HTR-8/SVneo (cell line): ENCODE measurements at places on chromosomes 7 and 10.

DNA sequence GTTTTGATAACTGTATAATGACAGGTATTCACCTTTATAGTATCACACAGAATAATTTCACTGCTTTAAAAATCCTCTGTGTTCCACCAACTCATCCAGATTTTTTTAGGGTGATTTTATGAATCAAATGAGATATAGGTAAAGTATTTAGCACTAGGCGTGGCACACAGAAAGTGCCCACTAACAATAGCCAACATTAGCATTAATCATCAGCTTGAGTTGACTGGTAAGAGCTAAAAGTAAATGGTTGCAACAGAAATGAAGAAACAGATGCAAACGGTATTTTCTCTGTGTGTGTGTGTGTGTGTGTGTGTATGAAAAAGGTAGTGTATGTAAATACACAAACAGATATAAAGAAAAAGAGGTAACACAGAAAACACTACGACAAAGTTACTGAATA lies 378.8 kb upstream of the ETV1 start:
- DNase-seq = no peak

GRCh38 chr10:48684792-48685623 lies at the start of gene WDFY4:
Gene WDFY4, plus strand, starts transcription at chr10:48684873. Its CDS starts 24,860 bp downstream, at chr10:48709733.
- no peak for DNase-seq

GRCh38 chr7:92808635-92809034 lies 27.7 kb downstream of the CDK6 start:
- DNase-seq = no peak

- peak; percentile 98 for DNase-seq
These were observed 2.0 kb downstream of the ANKRD2 start for GRCh38 chr10:97574374-97575126.

DNA sequence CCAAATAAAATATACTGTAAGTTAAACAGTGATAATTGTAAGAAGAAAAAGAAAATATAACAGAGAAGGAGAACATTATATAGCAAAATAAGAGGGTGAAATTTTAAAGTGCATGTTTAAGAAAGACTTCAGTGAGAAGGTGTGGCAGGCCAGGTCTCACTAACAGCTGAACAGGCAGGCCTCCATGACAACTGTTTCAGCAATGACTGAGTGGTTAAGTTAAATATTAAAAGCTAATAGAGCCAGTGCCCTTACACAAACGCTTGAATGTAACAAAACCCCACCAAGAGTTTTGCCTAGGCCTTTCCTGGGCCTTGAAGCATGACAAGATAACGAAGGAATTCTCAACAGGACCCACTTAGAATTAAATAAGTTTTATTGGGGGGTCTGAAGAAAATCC lies 32.6 kb downstream of the CFAP43 start:
- no peak for DNase-seq

DNA sequence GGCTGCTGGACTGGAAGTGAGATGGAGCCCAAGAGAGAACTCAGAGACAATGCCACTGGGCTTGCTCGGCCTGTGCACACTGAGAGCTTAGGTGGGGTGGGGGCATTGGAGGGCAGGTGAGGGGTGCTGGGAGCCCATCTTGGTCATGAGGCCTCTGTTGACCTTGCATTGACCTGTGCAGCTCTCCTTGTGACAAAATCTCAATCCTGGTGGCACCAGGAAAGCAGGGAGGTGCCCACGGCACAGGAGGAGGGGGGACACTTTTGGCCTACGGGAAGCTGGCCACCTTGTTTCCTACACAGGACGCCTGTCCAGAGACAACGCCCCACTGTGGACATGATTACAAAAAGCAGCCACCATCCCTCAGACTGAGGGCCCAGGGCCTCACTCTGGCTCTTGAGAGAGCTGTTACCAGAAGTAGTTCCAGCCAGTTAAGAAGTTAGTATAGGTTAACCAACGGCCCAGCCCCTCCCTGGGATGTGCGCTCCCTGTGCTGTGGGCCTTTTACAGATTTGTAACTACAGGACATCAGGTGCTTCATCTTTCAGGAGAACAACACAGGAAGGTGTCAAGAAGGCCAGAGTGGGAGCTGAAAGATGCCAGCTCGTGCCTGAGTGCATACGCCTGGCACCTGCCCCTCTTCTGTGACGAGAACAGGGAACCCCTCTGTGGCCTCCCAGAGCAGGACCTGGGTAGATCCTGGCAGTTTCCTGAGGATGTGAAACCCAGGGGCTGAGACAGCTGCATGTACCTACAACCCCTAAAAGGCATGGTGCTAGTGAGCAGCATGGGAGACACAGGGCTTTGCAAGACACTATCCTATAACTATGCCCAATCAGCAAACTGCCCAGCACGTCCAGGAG lies 10.3 kb downstream of the PKD1L1 start:
- DNase-seq = no peak

GRCh38 chr10:37125191-37125732 lies at the start of gene ANKRD30A:
Gene ANKRD30A, plus strand, starts transcription at chr10:37125598. Its CDS starts 190 bp downstream, at chr10:37125788.
- DNase-seq = no peak

DNA sequence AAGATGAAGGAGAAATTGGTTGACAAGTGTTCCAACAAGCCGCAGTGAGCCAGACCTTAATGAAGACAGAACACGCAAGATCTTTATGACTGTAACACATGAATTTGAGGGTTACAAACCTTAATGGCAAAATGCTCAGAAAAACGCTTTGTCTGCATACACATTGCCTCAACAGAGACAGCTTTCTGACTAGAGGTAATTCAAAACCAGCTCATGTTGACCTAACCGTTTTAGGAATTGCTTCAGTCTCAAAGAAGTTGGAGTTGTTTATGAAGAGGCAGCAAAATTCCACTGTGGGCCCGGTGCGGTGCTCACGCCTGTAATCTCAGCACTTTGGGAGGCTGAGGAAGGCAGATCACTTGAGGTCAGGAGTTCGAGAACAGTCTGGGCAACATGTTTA lies 2.2 kb upstream of the GTF2I start:
- no peak for DNase-seq

- peak; percentile 6 for DNase-seq
These were observed 211.5 kb downstream of the CREB5 start for GRCh38 chr7:28623863-28624262.

- no peak for DNase-seq
These were observed 46.0 kb upstream of the CDK1 start for GRCh38 chr10:60732198-60732806.

DNA sequence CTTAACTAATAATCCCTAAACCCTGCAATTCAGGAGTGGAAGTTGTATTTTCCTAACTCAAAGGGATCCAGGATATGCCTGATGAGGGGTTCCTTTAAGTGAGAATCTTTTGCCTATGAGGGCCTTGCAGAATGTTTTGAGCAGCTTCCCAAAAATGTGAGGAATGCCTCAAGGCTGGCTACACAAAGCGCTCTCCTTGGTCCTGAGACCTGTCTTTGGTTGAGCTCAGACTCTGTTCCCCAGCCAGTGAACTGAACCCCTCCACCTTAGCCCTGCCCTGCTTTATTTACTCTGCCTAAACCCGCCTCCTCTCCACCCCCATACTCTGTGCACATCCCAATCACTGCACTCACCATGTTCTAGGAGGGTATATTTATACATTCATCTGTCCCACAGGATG lies 108.6 kb downstream of the NRCAM start:
- DNase-seq = peak; percentile 4

DNA sequence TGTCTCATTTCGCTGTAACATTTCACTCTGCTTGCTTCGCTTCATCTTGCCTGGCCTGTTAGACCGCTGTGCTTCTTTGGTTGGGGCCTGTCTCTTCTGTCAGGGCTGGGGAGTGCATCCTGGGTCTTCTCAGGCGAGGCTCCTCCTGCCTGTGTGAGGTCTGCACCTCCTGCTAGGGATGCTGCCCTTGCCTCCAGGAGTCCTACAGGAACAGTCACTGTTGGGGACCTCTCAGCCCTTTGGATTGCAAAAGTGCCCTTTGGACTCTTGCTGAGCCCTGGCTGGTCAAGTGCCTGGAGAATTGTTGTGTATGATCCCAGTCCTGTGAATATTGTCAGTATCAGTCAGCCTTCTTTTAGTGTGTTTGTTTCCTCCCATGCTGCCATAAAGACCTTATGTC lies 84.1 kb downstream of the MDFIC start:
- no peak for DNase-seq

GRCh38 chr10:126686268-126686667 lies 15.8 kb upstream of the C10orf90 start:
- no peak for DNase-seq

DNA sequence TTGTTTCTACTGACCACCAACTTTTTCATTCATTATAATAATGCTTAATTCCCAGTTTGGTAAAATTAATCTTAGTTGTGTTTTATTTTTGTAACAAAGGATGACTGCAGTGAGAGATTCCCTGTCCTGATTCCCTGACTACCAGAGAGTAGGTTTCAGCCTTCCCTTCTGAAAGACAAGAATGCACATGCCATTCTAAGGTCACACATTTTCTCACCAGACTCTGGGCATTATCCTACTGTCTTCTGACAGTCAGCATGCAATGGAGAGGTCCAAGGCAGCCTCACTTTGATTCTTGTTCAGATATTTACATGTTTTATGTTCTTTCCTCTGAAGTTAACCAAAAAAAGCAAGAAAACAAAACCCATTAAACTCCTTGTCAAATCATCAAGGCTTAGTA lies 372.7 kb upstream of the CDC14C start:
- no peak for DNase-seq

- no peak for DNase-seq
These were observed 23.2 kb upstream of the BTRC start for GRCh38 chr10:101330631-101331225.

DNA sequence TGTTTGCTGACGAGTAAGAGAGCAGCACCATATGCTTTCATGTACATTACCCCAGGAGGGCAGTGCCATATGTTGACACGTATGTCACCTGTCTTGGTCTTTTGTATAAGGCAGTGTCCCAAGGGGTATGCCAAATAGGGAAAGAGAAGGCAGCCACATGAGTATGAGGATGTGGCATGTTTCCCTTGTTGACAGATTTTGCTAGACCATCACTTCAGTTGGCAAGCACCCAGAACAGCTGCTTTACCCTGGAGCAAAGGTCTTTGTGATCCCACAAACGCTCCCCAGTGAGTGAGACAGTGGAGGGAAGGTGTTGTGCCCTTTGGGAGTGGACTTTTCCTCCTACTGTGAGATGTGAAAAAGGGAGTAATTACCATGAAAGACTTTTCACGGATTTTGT lies 350.1 kb downstream of the ETV1 start:
- no peak for DNase-seq

DNA sequence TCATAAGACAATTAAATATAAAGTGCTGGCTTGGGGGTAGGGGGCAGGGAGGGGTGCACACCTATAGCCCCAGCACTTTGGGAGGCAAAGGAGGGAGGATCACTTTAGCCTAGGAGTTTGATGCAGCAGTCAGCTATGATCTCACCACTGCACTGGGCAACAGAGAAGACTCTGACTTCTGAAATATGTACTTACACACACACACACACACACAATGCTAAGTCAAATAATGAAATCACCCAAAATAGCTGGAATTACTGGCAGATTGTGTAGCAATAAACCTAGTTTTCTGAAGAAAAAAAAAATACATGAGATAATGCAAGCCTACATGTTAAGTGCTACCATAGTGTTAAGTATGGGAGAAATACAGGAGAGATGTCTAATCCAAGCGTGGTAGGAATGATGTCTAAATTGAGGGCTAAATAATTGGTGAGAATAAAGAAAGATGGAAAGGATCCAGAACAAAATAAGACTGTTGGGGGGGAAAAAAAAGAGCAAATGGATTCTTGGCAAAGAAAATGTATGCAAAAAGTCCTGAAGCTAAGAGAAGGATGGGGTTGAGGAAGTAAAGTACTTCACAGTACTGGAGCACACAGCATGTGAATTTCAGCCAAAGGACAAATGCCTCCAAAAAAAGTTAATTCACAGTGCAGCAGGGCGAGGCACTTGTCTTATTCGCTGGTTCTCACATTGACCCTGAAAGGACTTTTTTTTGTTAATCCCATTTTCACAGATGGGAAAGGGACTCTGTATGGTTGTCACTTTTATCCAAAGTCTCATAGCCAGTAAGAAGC lies 73.9 kb downstream of the IGF2BP3 start:
- no peak for DNase-seq

- DNase-seq = no peak
These were observed 51.1 kb downstream of the SHH start for GRCh38 chr7:155761162-155761561.

DNA sequence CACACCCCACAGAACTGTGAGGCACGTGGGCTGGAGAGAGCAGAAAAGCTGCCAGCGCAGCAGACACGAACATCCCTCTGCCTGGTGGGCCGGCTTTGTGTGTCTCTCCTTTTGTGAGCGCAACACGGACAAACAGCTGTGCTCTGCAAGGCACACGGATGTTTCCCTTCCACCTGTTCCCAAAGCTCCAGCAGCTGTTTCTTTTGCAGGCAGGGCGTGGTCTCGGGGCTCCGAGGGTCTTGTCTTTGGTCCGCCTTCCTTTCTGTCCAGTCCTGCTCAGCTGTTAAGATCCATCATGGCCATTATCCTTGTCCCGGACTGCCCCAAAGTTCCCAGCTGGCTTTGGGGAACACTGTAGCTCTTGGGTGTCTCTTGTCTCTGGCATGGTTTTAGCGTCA lies 32.7 kb upstream of the SH2B2 start:
- DNase-seq = no peak

DNA sequence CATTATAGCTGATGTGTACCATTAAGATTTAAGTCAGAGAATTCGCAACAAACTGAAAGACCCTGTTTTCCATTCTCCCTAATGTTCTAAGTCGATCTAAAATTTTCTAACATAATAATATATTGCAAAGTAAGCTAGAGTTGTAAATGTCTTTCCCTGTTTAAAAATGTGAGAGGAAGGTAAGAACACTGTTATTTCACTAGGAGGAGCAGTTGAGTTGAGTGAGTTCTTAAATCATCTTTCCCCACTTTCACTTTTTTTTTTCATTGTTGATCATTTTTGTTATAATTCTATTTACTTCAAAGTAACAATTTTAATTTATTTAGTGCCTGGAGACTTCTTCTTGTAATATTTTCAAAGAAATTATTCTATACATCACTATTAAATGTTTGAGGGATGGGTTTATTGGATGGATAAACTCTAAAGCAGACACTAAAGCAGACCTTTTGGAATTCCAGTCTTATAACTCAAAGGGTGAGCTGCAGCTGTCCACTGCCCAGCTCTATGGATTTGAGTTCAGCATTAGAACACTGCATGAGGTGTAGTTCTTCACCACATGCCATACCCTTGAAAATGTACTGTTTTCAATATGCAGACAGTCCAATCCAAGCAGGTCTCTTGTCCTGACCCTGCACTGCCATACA lies 181.3 kb upstream of the FZD1 start:
- no peak for DNase-seq

DNA sequence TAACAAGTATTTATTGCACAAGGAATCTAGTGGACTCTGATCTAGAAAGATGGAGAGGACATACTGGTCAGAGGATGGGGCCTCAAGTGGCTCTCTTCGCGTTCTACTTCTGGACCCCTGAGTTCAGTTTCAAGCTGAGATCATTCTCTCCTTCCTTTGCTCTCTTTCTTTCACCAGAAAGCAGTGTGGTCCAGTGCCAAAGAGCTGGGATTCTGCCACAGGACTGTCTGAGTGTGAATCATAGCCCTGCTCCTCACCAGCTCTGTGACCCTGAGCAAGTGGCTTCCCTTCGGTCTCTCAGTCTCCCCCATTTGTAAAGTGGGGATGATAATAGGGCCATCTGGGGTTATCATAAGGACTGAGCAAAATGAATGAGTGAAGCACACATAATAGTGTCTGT lies 715.2 kb downstream of the SUGCT start:
- no peak for DNase-seq
